ENCODE measurements at places on chromosomes 3 and 15.

- DNase-seq, result no peak
Measured at GRCh38 chr3:118907909-118908308, 126.7 kb downstream of the IGSF11 start.

GRCh38 chr3:141913150-141913811 lies 36.8 kb downstream of the ATP1B3 start:
- DNase-seq, result no peak

- no peak for DNase-seq
Measured at GRCh38 chr3:47885168-47885567, 82.2 kb downstream of the DHX30 start.

- no peak for DNase-seq
Measured at GRCh38 chr15:88649286-88649733, 10.5 kb downstream of the ISG20 start.

- DNase-seq, result no peak
Measured at GRCh38 chr15:51782357-51782896, 31.0 kb downstream of the TMOD2 start.

GRCh38 chr3:25283613-25284012 lies 144.4 kb upstream of the RARB start:
- no peak for DNase-seq

DNA sequence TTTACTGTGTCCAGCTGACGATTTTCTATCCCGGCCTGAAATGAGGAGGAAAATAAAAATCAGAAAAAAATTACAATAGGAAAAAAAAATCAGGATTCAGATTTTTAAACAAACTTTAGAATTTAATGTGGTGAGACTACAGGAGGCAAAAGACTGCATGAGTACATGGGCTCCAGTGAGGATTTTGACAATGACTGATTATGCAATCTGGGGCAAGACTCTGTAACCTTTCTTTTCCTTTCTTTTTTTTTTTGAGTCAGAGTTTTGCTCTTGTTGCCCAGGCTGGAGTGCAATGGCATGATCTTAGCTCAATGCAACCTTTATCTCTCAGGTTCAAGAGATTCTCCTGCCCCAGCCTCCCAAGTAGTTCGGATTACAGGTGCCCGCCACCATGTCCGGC lies 29.9 kb downstream of the SPG11 start:
- DNase-seq, result no peak

GRCh38 chr3:145355206-145355605 lies 805.8 kb downstream of the PLOD2 start:
- no peak for DNase-seq
